NCI-H526 (cell line): ENCODE measurements at places on chromosomes 5 and 9.

DNA sequence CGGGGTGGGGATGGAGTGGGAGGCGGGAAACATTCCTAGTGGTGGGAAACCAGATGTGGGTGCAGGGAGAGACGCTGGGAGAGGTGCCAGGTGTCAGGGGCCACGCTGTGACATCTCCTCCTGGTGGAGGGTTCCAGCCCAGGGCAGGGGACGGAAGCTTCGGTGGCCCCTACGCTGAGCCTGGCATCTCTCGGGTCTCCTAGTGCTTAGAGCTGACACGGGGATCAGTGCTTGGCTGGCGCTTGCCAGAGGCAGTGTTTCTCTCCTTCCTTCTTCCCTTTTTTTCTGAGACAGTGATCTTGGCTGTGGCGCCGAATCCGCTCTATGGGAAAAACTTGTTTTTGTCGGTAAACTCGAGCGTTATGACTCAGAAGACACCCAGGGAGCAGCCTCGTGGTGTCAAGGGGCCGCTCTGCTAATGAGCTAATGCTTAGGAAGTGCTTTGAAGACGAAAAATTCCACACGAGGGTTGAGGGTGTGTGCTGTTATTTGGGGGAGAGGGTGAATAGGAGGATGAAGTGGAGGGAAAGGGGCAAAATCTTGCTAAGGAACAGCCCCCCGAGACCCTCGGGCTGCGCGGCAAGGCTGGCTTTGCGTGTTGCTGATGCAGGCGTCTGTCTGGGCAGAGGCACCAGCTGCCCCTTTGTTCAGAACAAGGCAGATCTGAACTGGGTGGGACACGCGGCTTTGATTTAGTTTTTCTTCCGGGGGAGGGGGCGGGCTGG, 20.4 kb upstream of the IER5L start:
- DNase-seq, result no peak

GRCh38 chr5:172436078-172436878, 18.0 kb downstream of the SH3PXD2B start:
- no peak for DNase-seq

DNA sequence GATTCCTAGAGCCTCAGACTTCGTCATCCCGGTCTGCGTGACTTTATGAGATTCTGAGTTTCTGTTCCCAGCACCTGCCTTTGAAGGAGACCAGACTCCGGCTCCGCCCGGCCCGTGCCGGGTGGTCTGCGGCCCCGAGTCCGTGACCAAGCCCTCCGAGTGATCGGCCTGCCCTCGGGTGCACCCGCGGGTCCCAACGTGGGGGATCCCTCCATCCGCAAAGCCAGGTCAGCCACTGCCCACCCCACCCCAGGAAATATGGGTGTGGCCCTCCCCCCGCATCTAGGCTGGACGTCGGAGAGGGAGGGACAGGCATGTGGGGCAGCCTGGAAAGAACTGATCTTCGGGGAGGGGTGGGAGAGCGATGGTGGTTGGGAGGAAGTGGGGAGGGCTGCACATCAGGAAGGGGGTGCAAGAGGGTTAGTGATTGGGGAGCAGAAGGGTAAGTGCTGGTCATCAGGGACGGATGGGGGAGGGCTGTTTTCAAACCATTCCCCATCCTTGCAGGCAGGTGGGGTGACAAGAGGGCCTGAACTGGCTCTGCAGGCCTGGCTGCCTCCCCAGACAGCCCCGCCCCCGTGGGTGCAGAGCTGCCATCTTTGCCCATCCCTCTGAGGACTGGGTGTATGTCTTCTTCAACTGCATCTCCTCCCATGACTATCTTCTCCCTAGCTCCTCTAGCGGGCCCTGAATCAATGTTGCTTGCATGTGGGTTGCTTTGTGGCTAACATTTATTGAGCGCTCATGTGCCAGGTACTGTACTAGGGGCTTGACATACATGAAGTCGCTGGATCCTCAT, 747 bp downstream of the LRSAM1 start:
- DNase-seq, result peak; percentile 14

DNA sequence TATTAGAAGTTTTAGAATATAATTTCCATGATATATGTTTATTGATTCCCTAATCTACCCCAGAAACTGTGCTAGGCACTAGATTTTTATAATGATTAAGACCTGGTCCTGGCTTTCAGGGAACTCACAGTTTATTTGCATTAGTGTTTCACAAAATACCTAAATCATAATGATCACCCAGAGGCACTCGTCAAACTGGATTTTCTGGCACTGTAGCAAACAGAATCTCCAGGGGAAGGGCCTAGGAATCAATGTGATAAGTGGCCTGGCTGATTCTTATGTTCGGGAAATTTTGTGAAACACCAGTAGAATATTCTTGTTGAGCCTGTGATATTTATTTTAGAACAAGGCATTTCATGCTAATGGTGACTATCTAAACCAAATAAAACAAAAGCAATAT, 37.4 kb upstream of the SRP19 start:
- DNase-seq, result no peak

DNA sequence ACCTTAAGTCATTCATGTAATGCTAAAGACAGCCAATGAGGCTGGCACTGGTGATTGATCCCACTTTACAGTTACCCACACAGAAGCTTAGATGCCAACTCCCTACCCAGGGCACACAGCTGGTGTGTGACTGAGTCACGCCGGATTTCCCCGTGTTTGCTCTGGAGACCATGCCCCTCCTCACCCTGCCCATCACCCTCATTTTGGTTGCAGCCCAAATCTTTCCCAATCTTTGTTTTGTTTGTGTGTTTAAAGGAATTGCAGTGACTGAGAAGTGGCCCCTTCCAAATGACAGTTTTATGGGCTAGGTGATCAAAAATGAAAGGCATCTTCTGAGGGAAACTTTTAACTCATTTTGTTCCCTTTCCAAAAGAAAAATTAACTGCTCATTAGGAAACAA, 10.9 kb downstream of the FBXL7 start:
- DNase-seq, result no peak

- DNase-seq, result peak; percentile 76
These were observed 11.1 kb downstream of the IL33 start for GRCh38 chr9:6226696-6227095.

GRCh38 chr5:35003018-35003957, 44.5 kb downstream of the AGXT2 start:
- DNase-seq, result peak; percentile 87

DNA sequence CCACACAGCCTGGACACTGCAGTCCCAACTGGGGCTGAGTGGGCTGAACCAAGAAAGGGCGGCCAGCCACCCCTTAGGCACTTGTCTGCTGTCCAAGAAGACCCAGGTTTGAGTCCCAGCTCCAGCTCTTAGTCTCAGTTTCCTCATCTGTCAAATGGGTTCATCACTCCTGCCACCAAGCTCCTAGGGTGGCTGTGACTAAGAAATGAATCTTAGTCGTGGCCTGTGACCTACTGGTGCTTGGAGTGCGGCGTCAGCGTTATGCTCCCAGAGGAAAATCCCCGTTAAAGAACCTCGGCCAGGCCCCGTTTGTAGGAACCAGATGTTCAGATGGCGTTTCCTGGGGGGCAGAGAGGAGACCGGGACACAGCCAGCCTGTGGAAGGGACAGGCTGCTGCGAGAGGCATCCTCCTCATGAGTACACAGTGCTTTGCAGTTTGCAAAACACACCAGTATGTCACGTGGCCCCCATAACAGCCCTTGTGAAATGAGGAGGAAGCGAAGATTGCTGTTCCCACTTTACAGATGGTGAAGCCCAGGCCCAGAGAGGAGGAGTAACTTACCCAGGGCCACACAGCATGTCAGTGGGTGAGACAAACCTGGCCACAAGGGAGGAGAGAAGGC, 3.3 kb downstream of the FIBCD1 start:
- no peak for DNase-seq

GRCh38 chr5:172646716-172647285, 5.7 kb downstream of the NEURL1B start:
- DNase-seq, result peak; percentile 11
